ENCODE measurements at places on chromosomes 11 and 22.
A peak's percentile ranks its signal among the peaks of the same experiment; 100 is the strongest.

- no peak for DNase-seq
Measured at GRCh38 chr22:29704528-29705285, 15.1 kb upstream of the CABP7 start.

GRCh38 chr11:105100206-105100605 lies 39.4 kb downstream of the CARD18 start:
- no peak for DNase-seq

- DNase-seq, result no peak
Measured at GRCh38 chr11:44319552-44320288, 9.8 kb upstream of the ALX4 start.

DNA sequence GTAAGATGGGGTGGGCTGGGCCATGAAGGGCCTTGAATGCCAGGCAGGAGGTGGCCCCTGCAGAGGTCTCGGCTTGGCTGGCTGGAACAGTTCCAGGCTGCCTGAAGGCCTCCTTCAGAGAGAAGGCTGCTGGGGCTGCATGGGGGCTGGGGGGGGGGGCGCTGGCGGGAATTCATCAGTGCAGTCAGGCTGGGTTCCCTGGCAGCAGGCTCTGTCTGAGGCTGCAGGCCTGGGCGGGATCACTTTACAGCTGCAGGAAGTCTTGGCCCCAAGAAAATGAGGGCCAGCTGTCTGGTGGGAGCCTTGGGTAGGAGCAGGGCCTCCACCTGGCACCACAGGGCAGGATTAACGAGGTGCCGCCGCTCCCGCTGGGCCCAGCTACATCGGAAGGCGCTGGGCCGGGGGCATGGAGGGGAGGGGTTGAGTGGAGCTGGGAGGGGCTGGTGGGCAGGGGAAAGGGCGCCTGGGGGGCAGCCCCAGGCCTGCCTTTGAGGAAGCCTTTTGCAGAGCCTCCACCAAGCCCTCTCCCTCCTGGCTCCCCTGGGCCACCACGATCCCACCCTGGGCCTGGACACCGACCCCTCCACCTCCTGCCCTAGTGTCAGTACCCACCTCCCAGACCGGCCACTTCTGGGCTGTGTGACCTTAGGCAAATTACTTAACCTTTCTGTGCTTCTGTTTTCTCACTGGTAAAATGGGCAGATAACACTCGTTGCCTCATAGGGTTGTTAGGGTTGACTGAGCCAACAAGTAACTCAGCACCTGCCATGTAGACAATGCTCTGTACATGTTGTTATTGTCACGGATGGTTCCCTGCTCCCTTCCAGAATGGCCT lies 31.0 kb upstream of the HMOX1 start:
- DNase-seq, result no peak

- DNase-seq, result no peak
Measured at GRCh38 chr11:131756479-131757110, 386.2 kb downstream of the NTM start.

- no peak for DNase-seq
Measured at GRCh38 chr11:43686207-43686606, 5.7 kb downstream of the HSD17B12 start.

DNA sequence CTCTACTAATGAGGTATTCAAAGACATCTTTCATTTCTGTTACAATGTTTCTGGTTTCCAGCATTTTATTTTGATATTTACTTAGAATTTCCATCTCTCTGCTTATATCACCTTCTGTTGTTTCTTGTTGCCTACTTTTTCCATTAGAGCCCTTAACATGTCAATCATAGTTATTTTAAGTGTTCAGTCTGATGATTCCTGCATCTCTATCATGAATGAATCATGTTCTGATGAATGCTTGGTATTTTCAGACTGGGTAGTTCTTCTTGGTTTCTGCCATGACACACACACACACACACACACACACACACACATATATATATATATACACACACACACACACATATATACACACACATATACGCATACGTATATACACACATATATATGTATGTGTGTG lies 486.4 kb upstream of the ISX start:
- DNase-seq, result no peak

GRCh38 chr11:55949330-55949729 lies 13.1 kb upstream of the OR5I1 start:
- DNase-seq, result no peak

DNA sequence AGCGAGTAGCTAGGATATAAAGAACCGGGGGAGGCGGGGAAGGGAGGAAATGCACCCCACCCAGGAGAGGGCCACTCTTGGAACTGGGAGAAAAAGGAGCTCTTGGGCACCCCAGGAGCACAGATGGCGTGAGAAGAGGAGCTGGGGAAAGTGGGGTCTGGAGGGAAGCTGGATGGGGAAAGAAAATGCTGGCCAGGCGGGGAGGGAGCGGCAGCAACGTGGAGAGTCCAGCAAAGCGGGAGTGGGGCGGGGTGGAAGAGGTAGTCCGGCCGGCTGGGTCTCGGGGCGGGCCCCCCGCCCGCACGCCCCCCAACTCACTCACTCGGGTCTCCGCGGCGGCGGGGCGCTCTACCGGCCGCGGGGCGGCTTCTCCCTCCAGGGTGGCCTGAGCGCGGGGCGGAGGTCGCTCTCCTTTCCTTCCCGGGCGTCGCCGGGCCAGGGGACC lies 522 bp downstream of the TOB2 start:
- no peak for DNase-seq

GRCh38 chr11:68044898-68045351 lies 6.1 kb downstream of the TCIRG1 start:
- no peak for DNase-seq

GRCh38 chr22:48528221-48528915 lies 1299.3 kb downstream of the BRD1 start:
- DNase-seq, result no peak

- no peak for DNase-seq
Measured at GRCh38 chr22:40473703-40474102, 103.3 kb downstream of the SGSM3 start.

DNA sequence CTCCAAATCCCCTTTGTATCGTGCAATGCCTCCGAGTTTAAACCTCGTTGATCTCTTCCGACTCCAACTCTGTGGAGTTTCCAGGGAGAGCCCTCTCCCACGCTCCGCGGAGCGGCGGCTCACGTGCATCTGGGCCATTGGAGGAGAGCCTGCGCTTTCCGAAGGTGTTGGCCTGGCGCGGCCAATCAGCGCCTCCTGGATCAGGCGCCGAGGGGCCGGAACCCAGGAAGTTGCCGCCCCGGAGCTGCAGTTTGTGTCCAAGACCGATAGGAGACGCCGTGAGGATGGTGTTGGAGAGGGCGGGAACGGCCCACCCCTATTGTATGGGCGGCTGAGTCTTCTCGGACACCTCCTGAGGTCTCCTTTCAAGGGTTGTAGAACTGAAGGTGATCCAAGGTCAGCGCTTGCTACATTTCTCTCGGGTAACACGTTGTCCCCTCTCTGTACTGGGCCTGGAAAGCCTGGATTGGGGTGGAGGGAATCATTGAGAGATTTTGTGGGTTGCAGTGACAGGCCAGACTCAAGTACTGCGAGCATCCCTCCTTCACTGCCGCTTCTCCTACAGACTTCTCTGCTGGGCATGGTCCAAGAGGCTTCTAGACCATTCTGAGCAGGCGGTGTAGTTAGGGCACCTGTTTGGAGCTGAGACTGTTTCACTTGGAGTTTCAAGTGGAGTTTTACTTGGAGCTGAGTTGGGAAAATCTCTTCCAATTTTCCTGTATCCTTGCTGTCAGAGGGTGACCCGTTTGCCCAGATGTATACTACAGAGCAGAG lies 1.7 kb downstream of the ADAMTS15 start:
- DNase-seq, result peak; percentile 53

- no peak for DNase-seq
Measured at GRCh38 chr11:96141626-96142025, 201.4 kb downstream of the MAML2 start.

DNA sequence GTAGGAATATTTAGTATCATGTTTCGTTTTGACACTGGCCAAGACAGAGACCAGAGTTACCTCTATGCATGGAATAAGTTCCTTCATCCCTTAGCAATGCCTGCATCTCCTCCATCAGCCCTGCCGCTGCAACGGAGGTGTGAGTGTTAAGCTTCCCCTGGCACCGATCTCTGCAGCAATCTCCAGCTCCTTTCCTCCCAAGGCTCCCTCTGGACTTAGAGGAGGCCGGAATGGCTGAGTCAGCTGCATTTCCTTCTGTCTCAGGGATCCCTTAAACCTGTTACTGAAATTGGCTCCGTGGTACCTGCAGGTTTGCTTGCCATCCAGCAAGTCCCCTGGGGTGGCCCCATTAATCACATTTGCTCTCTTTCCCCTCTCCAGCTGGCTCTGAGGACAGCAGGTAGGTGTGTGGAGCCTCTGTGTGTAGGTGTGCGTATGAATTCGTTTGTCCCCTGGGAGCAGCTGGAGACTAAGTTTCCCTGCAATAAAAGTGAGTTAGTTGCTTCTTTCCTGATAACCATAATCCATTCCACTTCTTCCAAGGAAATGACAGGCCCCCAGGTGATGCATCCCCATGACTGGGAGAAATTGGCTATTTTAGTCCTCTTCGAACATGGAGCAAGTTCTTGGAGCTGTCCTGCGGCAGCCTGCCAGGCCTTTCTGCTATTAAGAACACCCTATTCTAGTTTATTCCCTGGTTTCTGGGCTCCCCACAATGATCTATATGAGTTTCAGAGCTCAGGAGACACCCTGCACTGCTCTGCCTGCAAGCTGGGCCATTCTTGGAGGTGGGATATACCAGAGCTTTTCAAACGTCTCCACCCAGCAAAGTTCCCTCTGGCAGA lies 457.2 kb upstream of the CADM1 start:
- DNase-seq, result no peak

GRCh38 chr11:43547889-43548381 lies 132.6 kb upstream of the HSD17B12 start:
- DNase-seq, result no peak

DNA sequence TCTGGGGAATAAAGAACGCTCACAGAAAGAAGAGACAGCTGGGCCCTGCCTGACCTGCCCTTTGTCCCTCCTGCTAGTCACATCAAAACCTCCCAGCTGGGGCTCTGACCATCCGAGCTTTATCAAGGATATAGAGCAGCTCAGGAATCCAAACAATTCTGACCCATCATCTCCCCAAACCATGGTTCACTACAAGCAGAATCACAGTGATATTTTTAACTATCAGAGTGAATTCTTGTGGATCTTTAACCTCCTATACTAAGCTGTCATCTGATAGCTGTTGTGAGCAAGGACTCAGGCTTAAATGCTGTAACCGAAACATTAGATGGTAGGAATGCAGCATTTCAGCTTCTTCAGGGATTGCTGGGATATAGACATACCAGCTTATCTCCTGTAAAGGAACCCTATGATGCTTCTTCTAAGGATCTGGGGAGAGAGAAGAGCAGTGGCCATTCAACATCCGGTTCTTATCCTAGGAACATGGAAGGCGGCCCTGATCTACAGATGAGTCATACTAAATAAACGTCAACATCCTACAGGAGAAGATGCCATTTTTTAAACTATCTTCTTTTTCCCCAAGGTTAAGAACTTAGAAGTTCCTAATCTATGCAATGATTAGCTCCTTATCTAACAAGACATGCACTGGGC lies 84.7 kb upstream of the AKIP1 start:
- DNase-seq, result no peak

- no peak for DNase-seq
Measured at GRCh38 chr11:125157118-125157733, 7.3 kb upstream of the PKNOX2 start.

DNA sequence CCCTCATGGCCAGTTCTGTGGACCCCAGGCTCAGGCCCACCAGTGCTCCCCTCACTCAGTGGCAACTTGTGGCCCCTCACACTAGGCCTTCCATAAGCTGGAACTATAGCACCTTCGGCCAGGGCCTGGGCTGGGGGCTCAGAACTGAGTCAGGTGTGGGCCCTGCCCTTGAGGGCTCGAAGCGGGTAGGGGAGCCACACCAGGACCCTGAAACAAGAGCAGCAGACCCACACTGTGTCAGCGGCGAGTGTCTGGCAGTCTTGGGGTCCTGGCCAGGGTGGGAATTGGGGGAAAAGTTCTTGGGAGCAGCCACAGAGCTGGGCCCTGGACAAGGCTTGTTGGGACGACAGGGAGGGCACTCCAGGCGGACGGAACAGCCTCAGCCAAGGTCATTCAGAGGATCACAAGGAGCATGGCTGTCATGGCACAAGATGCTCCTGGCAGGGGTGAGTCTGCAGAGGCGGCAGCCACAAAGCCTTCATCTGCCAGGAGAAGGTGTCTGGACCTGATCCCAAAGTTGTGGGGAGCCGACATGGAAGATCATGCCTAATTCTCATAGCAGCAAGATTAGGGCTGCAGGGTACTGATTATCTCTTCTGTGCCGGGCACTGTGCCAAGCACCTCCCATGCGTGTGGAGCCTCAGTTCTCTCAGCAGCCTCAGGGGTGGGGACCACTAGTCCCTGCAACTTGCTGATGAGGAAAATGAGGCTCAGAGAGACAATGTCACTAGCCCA lies 50.7 kb downstream of the SHISAL1 start:
- DNase-seq, result no peak

GRCh38 chr11:27381238-27381666 lies 18.2 kb upstream of the CCDC34 start:
- no peak for DNase-seq

DNA sequence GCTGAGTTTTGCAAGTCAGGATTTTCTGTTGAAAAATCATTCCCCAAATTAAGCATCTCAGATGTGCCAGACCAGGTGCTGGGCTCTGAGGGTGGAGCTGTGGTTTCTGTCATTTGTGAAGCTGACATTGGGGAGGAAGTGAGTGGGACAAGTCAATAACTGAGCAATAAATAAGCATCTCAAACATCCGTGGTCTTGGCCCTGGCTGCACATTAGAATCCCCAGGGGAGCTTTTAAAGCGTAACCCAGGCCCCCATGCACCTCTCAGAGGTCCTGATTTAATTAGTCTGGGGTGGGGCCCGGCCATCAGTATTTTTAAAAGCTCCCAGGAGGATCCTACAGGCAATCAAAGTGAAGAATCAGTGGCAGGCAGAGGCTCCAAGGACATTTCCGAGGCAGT lies 420.0 kb downstream of the MN1 start:
- no peak for DNase-seq

DNA sequence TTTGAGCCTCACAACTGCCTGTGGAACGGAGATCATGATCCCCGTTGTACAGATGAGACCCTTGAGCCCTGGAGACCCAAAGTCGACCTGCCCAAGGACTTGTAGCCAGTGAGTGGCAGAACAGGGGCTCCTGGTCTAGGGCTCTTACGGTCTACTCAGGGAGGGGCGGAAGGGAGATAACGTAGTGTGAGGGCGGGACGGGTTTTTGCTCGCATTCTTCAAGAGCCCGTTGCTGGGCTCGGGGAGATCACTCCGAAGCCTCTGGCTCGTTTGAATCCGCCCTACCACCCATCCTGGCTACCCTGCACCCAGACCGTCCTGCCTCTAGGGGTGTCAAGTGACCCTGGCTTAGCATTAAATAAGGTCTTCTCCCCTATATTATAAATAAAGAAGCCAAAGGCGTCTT lies 639 bp downstream of the CRY2 start:
- DNase-seq, result peak; percentile 21

- peak; percentile 31 for DNase-seq
Measured at GRCh38 chr11:129374993-129375750, 476 bp upstream of the BARX2 start.

DNA sequence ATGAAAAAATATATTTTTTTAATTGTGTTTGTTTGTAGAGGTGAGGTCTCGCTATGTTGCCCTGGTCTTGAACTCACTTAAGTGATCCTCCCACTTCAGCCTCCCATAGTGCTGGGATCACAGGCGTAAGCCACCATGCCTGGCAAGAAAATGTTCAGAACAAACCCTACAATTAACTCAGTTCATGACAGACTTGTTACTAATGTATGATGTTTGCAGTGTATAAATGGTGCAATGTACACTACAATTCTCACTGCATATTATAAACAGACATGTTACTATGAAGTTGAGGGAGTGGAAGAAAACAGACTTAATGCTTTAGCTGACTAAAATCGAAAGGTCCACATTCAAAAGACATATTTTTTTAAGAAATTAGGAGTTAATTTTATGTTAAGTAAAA lies 59.0 kb downstream of the SIK3 start:
- no peak for DNase-seq

- DNase-seq, result no peak
Measured at GRCh38 chr11:126391970-126392632, 36.6 kb downstream of the ST3GAL4 start.
